ENCODE measurements at places on chromosomes 6 and 20. TPM values are rescaled to one million over a fixed set of nuclear protein-coding genes. Genes with fewer than 3 reads are reported as not detected.

The TCF21 gene
- not detected for total RNA-seq

The SPTLC3 gene
- total RNA-seq: 0.96 TPM

The PRL gene
- not detected for total RNA-seq

The ACTL10 gene
- 2.8 TPM for total RNA-seq

The EEF1A2 gene
- 5.6 TPM for total RNA-seq

The MARCKS gene
- 269 TPM for total RNA-seq

The PEDS1 gene
- total RNA-seq: 56.3 TPM

The LKAAEAR1 gene
- total RNA-seq: 0.33 TPM

The SIRPG gene
- not detected for total RNA-seq

The CCM2L gene
- total RNA-seq: 16.7 TPM

The MEI4 gene
- total RNA-seq: under 0.01 TPM

The BPIFB4 gene
- not detected for total RNA-seq

The GTSF1L gene
- total RNA-seq: not detected

The TM9SF4 gene
- 51.1 TPM for total RNA-seq

The ZNF311 gene
- 0.33 TPM for total RNA-seq

The UBR2 gene
- total RNA-seq: 18.9 TPM

The COL9A1 gene
- not detected for total RNA-seq

The HLA-DRA gene
- not detected for total RNA-seq

The ADGB gene
- not detected for total RNA-seq

The ZNF341 gene
- 2.9 TPM for total RNA-seq

The GCLC gene
- total RNA-seq: 27.4 TPM

The C6orf120 gene
- total RNA-seq: 35.2 TPM

The TRAPPC3L gene
- 0.33 TPM for total RNA-seq

The MMP24 gene
- 0.76 TPM for total RNA-seq

The RIMS1 gene
- total RNA-seq: 12.7 TPM

The MAN1A1 gene
- total RNA-seq: 41.2 TPM

The PI3 gene
- total RNA-seq: not detected

The TSPO2 gene
- total RNA-seq: not detected

The CALHM5 gene
- 7.8 TPM for total RNA-seq

The ATP6V1G2 gene
- 0.33 TPM for total RNA-seq

The OR2H1 gene
- not detected for total RNA-seq

The LAMA5 gene
- 53.6 TPM for total RNA-seq

The ENPP4 gene
- total RNA-seq: 8.0 TPM

The TNF gene
- total RNA-seq: not detected

The SLC17A9 gene
- 17.7 TPM for total RNA-seq

The XKR7 gene
- not detected for total RNA-seq

The RING1 gene
- 27.1 TPM for total RNA-seq

The GHRH gene
- total RNA-seq: not detected

The B3GAT2 gene
- not detected for total RNA-seq

The CPXM1 gene
- total RNA-seq: 0.19 TPM

The HLA-F gene
- total RNA-seq: 5.7 TPM

The SYTL3 gene
- total RNA-seq: 1.3 TPM

The HAO1 gene
- not detected for total RNA-seq

The HLA-DOA gene
- total RNA-seq: not detected

The ZSCAN9 gene
- 20.6 TPM for total RNA-seq

The EMILIN3 gene
- not detected for total RNA-seq

The BFSP1 gene
- total RNA-seq: 3.3 TPM

The BHLHE23 gene
- total RNA-seq: not detected

The ZDHHC14 gene
- 25.2 TPM for total RNA-seq

The TNFRSF6B gene
- 41.5 TPM for total RNA-seq

The LSM2 gene
- total RNA-seq: 45.1 TPM

The LY6G6C gene
- total RNA-seq: not detected

The ZC3H12D gene
- total RNA-seq: not detected

The PDYN gene
- total RNA-seq: not detected

The COL9A3 gene
- 0.65 TPM for total RNA-seq

The NUP43 gene
- total RNA-seq: 54.1 TPM

The KIAA0408 gene
- 0.29 TPM for total RNA-seq

The BPIFB1 gene
- total RNA-seq: not detected
